HEK293T (cell line): ENCODE measurements at places on chromosomes 6 and 20.

- DNase-seq, result no peak
Observed at GRCh38 chr6:168692193-168692914, 251.4 kb downstream of the SMOC2 start.

DNA sequence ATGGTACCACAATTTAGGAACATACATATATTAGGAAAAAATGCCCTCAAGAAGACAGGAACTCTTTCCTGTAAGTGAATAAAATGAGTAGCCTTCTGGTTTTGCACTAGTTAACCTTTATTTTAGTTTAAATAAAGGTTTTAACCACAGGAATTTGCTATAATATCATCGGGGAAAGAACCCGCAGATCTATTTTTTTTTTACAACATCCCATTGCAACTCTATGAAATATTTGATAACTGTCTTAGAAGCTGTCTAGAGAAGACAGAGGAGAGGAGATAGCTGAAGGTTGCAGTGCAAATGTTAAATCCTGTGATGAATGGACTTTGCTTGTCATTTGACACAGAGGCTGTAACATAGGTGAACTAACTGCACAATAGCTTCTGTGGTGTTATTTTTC, 69.5 kb downstream of the TINAG start:
- no peak for DNase-seq

DNA sequence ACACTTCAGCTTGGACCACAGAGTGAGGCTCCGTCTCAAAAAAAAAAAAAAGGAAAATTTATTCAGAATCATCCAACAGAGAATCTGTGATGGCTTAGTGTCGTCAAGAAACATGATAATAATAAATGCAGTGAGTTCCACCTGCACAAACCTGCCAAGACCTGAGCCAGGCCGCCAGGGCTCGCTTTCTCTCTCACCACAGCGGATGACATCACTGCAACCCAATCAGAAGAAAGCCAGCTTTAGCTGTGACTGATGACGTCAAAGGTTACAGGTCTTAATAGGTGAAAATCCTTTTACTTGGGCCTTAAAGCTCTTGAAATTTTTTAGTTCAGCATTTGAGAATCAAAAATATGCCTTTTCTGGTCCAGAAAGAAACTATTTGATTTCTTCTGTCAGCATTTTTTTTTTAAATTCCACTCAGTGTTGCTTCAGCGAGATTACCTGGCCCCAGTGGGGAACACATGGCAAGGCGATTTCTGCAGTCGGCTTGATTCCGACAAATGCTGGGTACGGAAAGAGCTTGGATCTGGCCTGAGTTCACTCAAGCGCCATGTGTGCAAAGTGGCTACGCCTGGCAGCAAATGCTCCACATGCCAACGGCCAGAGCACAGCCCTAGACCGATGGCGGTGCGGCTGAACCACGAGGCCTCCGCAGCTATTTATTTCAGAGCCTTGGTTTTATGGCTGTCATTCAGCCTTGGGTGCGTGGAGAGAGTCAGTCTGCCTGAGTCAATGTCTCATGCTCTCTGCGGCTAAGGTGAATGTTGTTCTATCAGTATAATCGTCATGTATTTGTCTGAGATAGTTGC, 105.7 kb upstream of the QKI start:
- no peak for DNase-seq

GRCh38 chr6:166402582-166403277, 20.0 kb upstream of the MPC1 start:
- DNase-seq, result peak; percentile 62

GRCh38 chr20:9134346-9134745, 65.5 kb downstream of the PLCB4 start:
- no peak for DNase-seq

DNA sequence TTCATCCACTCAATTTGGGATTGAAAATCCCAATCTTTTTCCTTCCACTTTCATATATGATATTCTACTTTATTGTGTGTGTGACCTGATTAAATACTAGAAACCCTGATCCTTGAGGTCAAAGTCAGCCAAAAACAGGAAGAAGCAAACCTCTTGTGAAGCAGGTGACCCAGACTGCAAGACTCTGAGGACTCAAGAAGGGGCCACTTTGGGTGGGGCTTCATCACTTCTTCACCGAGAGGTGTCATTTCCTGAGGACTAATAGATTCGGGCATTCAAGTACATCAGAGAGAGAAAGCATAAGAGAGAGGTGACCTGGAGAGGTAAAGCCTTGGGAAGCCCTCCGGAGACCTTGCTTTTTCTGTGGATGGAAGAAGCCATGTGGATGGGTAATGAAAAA, 129.0 kb downstream of the CFAP61 start:
- no peak for DNase-seq

GRCh38 chr20:4817230-4817671, 95.5 kb downstream of the PRND start:
- no peak for DNase-seq

DNA sequence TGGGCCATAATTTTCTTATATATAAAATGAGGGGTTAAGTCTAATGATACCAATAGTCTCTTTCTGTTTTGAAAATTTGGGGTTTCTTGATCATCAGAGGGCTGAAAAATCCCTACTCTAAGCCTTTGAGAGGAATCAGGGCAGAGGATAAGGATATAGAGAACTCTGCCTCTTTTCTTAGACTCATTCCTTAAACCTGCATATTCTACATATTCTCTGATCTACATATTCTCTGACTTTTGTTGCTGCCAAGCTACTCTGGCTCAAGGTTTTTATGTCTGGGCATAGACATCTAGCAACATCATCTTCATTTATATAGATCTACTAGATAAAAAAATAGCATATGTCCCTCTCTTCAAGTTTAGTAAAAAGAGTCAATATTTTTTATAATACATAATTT, 71.2 kb downstream of the FLRT3 start:
- no peak for DNase-seq

DNA sequence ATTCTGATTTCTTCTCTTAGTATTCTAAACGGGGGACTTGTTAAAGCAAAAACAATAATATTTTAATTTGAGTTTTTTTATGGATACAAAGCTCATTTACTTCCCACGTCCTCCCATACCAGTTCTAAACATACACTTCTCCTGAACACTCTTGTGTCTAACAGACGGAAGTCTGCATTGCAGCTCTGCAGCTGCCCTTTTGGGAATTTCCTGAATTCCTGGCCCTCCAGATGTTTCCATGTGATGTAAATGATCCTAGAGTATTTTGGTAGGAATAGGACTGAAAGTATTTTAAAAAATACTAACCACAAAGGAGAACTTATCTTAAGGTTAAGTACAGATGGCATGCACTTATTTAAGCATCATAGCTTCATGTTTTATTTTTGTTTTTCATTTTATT, 886.7 kb downstream of the TBC1D32 start:
- DNase-seq, result no peak

GRCh38 chr6:165167861-165168260, 141.5 kb downstream of the C6orf118 start:
- no peak for DNase-seq

GRCh38 chr6:84469144-84469543, 241.7 kb upstream of the CEP162 start:
- no peak for DNase-seq

DNA sequence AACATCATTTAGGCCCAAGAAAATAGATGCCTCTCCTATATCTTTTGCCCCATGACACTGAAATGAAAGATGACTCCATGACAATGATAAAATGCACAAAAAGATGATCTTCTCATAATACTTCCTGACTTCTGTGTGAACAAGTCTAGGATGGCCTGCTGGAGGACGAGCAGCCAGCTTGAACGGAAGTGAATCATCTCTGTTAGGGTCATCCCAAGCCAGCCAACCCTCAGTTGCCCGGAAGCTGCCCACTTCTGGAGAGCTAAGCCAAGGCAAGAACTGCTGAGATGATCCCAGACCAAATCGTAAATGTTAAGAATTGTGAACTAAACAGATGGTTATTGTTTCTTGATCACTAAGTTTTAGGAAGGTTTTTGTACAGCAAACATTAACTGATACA, 249.7 kb upstream of the HS3ST5 start:
- no peak for DNase-seq

DNA sequence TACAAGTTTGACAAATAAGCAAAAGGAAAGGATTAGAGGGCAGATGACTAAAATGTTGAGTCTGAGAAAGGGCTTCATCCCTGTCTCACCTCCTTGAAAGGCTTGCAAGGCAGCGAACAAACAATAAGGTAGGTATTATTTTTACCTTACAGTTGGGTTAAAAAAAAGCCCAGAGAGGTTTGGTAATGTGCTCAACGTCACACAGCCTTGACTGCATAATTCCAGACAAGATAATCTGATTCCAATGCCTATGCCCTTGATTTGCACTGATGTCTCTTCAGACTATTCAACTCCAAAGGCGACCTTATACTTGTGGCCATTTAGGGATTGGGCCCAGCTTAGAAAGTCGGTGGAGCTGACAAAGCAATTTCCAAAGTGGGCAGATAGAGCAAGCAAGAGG, 1.7 kb downstream of the ARG1 start:
- no peak for DNase-seq

DNA sequence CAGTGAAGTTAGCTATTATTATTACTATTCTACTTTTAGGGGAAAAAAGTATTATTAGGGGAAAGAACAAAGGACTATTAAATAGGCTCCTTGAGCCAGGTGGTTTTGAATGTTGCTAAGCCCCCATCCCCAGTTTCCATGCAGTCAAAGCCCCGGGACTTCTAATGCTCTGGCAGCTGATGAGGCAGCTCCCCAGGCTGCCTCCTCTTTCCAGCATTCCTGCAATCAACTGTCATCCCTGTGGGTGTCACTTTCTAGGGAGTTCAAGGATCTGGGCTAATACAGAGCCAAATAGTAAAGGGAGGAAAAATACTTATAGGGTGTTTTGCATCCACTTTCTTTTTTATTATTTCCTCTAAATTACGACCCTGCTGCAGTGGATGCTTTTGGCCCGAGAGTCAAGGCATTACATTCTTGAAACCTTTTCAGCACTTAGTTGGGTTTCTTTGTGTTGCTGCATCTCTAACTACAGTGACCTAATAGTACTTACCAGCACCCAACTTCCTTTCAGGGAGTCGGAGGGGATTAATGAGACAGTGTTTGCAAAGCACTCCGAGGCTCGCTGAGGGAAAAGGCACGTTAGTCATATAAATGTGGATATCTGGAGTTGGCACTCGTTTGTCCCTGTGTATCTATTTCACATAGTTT, 303.9 kb upstream of the MAP3K7 start:
- no peak for DNase-seq

DNA sequence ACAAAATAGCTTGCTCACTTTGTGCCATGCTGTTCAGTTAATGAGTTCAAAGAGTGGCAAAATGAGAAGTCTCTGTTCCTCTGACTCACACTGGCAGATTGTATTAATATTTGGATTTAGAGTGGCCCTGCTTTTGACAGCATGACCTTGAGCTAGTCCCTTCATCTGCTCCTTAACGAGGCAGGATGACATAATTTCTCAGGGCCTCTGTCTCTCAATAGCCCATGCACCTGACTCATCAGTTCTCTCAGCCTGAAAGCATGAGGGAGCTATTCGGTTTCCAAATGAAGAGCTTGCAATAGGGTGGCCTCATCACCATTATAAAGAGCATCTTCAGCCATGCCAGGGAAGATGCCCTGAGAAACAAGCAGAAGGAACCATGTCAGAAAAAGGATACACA, 38.2 kb downstream of the CAP2 start:
- no peak for DNase-seq

DNA sequence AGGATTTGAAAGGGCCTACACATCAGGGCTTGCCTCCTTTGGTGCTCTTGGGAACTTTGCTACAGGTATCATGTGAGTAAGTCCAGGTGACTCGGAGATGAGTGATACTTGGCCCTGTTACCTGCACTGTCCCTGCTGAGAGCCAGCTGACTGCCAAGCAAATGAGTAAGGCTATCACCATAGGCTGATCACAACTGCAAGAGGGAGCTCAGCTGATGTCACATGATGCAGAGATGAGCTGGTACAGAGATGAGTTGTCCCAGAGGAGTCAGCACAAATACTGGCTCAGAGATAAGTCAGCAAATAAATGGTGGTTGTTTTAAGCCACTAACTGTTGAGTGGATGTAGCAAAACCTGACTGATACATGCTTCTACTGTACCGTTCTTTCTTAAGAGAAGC, 41.4 kb downstream of the LAMP5 start:
- DNase-seq, result no peak

GRCh38 chr6:169864148-169865020, 113.0 kb downstream of the ERMARD start:
- no peak for DNase-seq

DNA sequence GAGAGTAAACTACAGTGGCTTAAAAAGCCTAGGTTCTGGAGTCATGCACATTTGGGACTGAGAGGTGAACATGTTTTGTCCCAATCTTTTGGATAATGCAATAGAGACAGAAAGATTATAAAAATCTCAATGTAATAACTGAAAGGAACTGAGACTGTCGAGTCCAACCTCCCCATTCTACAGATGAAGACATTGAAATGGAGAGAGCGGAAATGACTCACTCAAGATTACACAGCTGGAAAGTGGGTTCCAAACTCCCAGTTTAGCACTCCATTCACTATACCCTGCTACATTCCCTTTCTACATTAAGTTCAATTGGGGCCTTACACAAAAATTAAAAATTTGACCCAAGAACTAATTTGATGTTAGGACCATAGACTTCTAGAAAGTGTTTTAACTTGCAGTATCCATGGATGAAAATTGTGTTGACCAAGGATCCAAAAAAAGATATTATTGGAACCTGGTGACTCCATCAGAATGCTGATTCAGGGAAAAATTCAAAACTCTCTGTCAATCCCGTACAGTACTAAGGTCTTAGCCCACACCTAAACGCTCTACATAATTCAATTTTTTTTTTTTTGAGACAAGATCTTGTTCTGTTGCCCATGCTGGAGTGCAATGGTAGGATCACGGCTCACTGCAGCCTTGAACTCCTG, 1.5 kb upstream of the ILRUN start:
- no peak for DNase-seq

- no peak for DNase-seq
Observed at GRCh38 chr6:158358450-158359077, 46.3 kb downstream of the TULP4 start.

- DNase-seq, result no peak
Observed at GRCh38 chr6:2718334-2719092, 32.2 kb downstream of the MYLK4 start.

GRCh38 chr6:13131935-13132661, 196.2 kb downstream of the TBC1D7 start:
- no peak for DNase-seq

DNA sequence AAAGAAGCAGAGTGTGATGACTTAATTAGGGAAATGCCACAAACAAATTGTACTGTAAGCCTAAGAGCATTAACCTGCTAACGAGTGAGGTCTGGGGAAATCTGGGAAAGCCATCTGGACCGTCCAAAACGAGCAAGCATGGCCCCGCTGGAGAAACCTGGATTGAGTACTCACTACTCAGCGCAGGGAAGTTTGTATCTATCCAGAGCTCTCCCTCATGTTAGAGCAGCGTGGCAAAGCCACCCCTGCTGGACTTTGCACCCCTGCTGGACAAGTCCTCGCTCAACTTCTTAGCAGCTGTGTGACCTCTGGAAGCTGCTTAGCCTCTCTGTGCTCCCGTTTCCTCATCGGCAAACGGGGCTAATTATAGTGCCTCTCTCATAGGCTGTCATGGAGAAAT, 37.3 kb downstream of the PSMG4 start:
- DNase-seq, result no peak

DNA sequence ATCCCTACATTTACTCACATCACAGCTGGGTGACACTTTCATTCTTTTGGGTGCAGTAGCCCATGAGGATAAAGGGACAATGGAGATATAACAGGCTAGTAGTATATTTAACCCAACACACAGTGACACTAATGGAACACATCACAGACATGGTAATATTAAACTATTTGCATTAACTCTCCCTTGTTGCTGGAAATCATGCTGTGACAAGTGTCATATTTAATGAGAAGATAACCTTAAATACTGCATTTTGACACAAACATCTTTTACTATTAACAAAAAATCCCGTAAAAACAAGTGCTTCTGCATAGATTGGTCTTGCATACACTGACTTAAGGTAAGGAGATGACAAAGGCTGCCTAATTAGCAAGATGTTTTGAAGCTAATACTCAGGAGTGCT, 45.5 kb downstream of the CNR1 start:
- DNase-seq, result no peak
